Heart left ventricle (tissue), 16 donors: ENCODE measurements at places on chromosomes 1 and 21.
A peak's percentile ranks its signal among the peaks of the same experiment; 100 is the strongest.

DNA sequence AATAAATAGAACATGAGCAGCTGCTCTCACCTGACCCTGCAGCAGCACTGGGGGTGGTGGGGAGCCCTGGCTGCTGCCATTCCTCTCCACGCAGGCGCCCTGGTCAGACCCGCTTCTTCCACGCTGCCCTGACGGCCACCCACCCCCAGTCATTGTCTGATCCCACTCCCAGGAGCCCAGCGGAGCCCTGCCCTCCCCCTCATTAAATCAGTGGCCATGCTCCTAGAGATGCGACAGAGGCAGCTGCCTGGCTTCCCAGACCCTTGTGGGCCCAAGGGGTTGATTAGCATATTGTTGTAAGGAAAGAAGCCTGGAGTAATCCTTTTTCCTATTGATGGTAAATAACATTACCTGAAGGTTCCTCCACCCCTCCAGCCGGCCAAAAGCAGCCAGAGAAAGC lies 301.5 kb downstream of the RRAGC start:
- DNase-seq, result no peak
- peaks cover 2% of the 10 kb centered on the region for H3K4me1 ChIP-seq
- H3K4me3 ChIP-seq, result no peak overlapping the region
- H3K27ac ChIP-seq, result no peak overlapping the region
- no peaks in the 10 kb centered on the region for H3K36me3 ChIP-seq

GRCh38 chr21:16834791-16835190 lies 678.1 kb upstream of the CXADR start:
- no peak overlapping the region for H3K4me3 ChIP-seq
- H3K27me3 ChIP-seq, result no peaks in the 10 kb centered on the region
- H3K4me1 ChIP-seq, result no peaks in the 10 kb centered on the region
- no peaks in the 10 kb centered on the region for H3K36me3 ChIP-seq
- DNase-seq, result no peak
- no peak overlapping the region for H3K27ac ChIP-seq

DNA sequence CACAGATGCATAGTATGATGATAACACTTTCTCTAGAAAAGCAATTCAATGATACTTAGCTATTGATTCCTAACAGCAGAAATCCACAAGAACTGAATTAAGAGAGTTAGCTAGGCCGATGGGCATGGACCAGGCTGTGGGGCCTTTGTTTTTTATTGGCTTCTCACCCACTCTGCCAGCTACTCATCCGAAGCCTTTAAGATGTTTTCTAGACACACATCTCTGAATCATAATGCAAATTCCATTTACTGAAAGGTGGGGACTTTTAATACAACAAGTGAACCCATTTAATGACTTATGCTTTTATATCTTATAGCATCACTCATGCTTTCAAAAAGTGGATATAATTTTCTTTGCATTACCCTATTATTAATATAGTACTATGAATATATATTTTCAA lies 170.2 kb downstream of the RUNX1 start:
- no peak for DNase-seq
- peaks cover 23% of the 10 kb centered on the region for H3K27me3 ChIP-seq
- H3K4me3 ChIP-seq, result no peak overlapping the region
- peaks cover 8% of the 10 kb centered on the region for H3K4me1 ChIP-seq
- no peak overlapping the region for H3K27ac ChIP-seq

- no peaks in the 10 kb centered on the region for H3K27me3 ChIP-seq
- DNase-seq, result no peak
- no peak overlapping the region for H3K27ac ChIP-seq
- H3K4me3 ChIP-seq, result no peak overlapping the region
- H3K4me1 ChIP-seq, result no peaks in the 10 kb centered on the region
- H3K36me3 ChIP-seq, result no peaks in the 10 kb centered on the region
Observed at GRCh38 chr1:152585586-152585985, 5.3 kb upstream of the LCE3D start.

DNA sequence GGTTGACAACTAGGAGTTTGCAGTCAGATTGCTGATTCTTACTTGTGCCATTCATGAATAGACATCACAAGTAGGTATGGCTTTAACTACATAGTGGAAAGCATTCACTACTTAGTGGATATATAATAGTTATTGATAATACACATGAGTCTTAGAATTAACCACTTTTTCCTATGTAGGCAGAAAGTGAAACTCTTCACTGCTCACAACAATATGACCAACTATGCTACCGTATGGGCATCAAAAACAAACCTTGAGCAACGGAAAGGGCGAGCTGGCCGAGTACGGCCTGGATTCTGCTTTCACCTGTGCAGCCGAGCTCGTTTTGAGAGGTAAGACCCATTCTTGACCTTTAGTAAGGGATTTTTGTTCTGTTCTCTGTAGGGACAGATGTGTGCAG lies 38.7 kb downstream of the DHX9 start:
- no peak overlapping the region for H3K27ac ChIP-seq
- H3K27me3 ChIP-seq, result no peaks in the 10 kb centered on the region
- DNase-seq, result no peak
- peaks cover 100% of the 10 kb centered on the region for H3K36me3 ChIP-seq
- H3K4me3 ChIP-seq, result no peak overlapping the region

DNA sequence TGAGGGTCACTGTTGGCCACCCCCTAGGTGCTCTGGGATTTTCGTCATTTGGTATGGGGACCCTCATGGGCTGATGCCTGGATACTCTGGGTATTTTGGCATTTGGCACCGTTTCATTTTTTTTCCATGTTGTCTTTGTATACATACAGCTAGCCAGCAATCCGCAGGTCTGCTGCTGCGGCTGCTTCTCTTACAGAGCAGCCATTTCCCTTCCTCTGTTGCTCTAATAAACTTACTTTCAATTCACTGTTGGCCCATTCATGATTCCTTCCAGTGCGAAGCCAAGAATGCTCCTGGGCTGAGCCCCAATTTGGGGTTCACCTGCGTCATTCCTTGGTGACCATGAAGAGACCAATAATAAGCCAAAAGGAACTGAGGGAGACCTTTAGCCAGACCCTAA lies 21.5 kb downstream of the GON4L start:
- H3K4me1 ChIP-seq, result peaks cover 16% of the 10 kb centered on the region
- no peaks in the 10 kb centered on the region for H3K36me3 ChIP-seq
- H3K4me3 ChIP-seq, result no peak overlapping the region
- no peak for DNase-seq
- no peaks in the 10 kb centered on the region for H3K27me3 ChIP-seq
- H3K27ac ChIP-seq, result no peak overlapping the region

- no peaks in the 10 kb centered on the region for H3K27me3 ChIP-seq
- H3K4me3 ChIP-seq, result no peak overlapping the region
- DNase-seq, result no peak
- peaks cover 18% of the 10 kb centered on the region for H3K4me1 ChIP-seq
- no peak overlapping the region for H3K27ac ChIP-seq
Observed at GRCh38 chr1:153799566-153800465, 24.6 kb downstream of the SLC27A3 start.

DNA sequence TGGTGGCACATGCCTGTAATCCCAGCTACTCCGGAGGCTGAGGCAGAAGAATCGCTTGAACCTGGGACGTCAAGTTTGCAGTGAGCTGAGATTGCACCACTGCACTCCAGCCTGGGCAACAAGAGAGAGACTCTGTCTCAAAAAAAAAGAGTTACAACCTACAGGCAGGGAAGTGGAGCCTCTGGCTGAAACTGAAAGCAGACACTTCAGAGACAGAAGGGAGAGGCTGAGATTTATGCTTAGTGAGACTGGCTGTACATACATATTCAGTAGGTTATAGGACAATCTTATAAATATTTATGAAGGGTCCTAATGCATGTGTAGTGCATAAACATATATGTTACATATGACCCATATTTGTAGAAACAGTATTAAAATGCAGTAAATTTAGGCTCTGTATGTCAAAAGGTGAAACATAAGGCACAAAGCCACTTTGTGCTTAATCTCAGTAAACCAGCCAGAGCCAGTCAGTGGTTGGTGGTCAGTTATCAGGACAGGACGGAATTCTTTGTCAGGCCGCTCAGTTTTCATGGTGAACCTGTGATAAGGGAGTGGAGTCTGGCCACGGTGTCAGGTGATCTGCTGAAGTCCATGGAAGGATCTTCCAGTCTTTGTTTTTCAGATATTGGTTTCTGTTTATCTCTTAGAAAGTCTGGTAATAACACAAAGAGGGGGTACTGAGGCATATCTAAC lies 13.7 kb downstream of the RHEX start:
- no peak overlapping the region for H3K27ac ChIP-seq
- DNase-seq, result no peak
- peaks cover 12% of the 10 kb centered on the region for H3K4me1 ChIP-seq
- H3K36me3 ChIP-seq, result no peaks in the 10 kb centered on the region
- no peak overlapping the region for H3K4me3 ChIP-seq

DNA sequence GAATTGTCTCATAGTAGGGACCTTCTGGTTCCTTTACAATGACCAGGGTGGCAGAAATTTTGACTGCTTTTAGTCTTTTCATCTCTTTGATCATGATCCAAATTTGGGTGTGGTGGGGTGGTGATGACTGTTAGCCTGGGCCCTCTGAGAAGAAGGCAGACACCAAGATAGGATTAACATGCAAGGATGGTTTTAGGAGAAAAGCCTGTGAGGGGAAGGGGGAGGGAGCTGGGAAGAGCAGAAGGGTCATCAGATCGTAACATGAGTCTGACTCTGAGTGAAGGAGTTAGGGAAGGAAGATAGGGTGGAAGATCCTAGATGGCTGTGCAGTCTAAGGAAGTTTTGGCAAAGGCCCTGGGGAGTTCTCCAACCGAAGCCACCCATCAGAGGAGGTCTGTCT lies 28.5 kb upstream of the CAMSAP2 start:
- H3K27me3 ChIP-seq, result no peaks in the 10 kb centered on the region
- DNase-seq, result no peak
- H3K4me1 ChIP-seq, result no peaks in the 10 kb centered on the region

- peak overlapping the region; percentile 65 for H3K27ac ChIP-seq
- DNase-seq, result no peak
Observed at GRCh38 chr1:164608651-164609057, 49.7 kb downstream of the PBX1 start.

DNA sequence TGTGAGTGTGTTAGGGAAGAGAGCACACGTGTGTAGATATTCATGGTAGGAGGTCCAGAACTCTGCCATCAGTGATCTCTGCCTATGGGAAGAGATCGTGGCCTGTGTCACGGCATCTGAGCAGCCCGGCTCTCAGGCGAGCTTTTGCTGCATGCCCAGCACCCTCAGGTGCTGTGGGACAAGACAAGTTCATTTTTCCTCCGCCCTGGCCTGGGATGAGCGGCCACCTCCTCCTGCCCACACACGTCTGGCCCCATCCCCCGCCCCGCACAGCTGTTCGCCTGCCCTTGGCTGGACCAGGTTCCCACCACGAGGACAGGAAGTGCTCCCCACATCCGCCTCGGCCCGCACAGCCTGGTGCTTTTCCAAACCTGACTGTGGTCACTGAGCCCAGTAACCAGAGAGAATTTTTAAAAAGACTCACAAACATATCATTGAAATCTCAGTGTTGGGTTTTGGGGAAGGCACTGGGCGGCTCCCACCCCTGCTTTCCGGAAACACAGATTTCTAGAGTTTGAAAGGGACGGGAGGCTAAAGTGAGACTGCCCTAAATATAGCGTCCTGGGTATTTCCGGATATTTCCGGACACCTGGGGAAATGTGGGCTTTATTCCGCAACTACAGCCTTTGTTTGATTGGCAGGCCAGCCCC lies 18.0 kb downstream of the BMP8A start:
- H3K36me3 ChIP-seq, result no peaks in the 10 kb centered on the region
- H3K27ac ChIP-seq, result no peak overlapping the region
- H3K27me3 ChIP-seq, result no peaks in the 10 kb centered on the region
- H3K4me1 ChIP-seq, result peaks cover 6% of the 10 kb centered on the region
- H3K4me3 ChIP-seq, result no peak overlapping the region

GRCh38 chr1:205746757-205747412 lies 3.1 kb downstream of the NUCKS1 start:
- H3K4me1 ChIP-seq, result peaks cover 28% of the 10 kb centered on the region
- DNase-seq, result no peak
- H3K27ac ChIP-seq, result no peak overlapping the region
- peak overlapping the region; percentile 0 for H3K4me3 ChIP-seq
- peaks cover 4% of the 10 kb centered on the region for H3K36me3 ChIP-seq
- no peaks in the 10 kb centered on the region for H3K27me3 ChIP-seq

GRCh38 chr1:245549996-245550719 lies 395.4 kb downstream of the KIF26B start:
- H3K4me3 ChIP-seq, result no peak overlapping the region
- H3K27me3 ChIP-seq, result no peaks in the 10 kb centered on the region
- no peak overlapping the region for H3K27ac ChIP-seq

DNA sequence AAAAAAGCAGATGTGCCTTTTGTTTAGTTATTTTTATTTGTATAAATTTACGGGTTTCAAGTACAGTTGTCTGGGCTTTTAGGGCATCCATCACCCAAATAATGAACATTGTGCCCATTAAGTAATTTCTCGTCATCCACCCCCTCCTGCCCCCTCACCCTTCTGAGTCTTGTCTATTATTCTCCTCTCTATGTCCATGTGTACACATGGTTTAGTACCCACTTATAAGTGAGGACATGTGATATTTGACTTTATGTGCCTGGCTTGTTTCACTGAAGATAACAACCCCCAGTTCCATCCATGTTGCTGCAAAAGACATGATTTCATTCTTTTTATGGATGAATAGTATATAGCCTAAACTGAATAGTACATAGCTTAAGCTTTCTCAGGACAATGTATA lies 189.2 kb downstream of the ZP4 start:
- no peaks in the 10 kb centered on the region for H3K36me3 ChIP-seq
- no peak for DNase-seq
- H3K4me1 ChIP-seq, result peaks cover 9% of the 10 kb centered on the region
- H3K27ac ChIP-seq, result no peak overlapping the region
- no peak overlapping the region for H3K4me3 ChIP-seq
- no peaks in the 10 kb centered on the region for H3K27me3 ChIP-seq

GRCh38 chr1:25948641-25949040 lies 42.4 kb upstream of the STMN1 start:
- no peaks in the 10 kb centered on the region for H3K27me3 ChIP-seq
- no peak overlapping the region for H3K4me3 ChIP-seq
- no peaks in the 10 kb centered on the region for H3K36me3 ChIP-seq
- no peak for DNase-seq
- H3K27ac ChIP-seq, result no peak overlapping the region
- H3K4me1 ChIP-seq, result peaks cover 4% of the 10 kb centered on the region

GRCh38 chr1:66397192-66397591 lies 136.8 kb upstream of the SGIP1 start:
- H3K4me3 ChIP-seq, result no peak overlapping the region
- DNase-seq, result no peak
- H3K27me3 ChIP-seq, result no peaks in the 10 kb centered on the region
- H3K27ac ChIP-seq, result no peak overlapping the region
- H3K36me3 ChIP-seq, result no peaks in the 10 kb centered on the region
